ENCODE measurements at places on chromosomes 13 and 19. TPM values are rescaled to one million over a fixed set of nuclear protein-coding genes. Genes with fewer than 3 reads are reported as not detected.

DNA sequence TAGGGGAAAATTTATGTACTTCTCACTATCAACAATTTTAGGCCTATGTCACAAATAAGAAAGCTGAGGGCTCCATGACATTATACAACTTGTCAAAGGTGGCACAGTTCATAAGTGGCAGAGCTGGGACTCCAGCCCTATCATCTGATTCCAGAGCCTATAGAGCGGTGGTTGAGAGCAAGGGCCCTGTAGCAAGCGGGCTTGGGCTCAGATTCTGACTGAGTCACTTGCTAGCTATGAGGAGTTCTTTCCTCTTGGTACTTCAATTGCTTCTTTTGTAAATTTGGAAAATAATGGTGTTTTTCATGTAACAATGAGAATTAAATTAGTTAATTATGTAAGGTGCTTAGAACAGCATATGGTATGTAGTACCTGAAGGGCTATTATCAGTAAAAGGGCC lies 28.7 kb upstream of the FAM216B start:
- H3K27me3 ChIP-seq: peaks cover 2% of the 10 kb centered on the region
- no peaks in the 10 kb centered on the region for H3K36me3 ChIP-seq

Gene ZNF229
- 1.8 TPM for total RNA-seq

- peak overlapping the region; percentile 50 for H3K27ac ChIP-seq
- no peaks in the 10 kb centered on the region for H3K36me3 ChIP-seq
- no peak for DNase-seq
- no peak overlapping the region for H3K4me3 ChIP-seq
- no peaks in the 10 kb centered on the region for H3K27me3 ChIP-seq
Measured at GRCh38 chr13:47120282-47120681, 223.4 kb upstream of the HTR2A start.

GRCh38 chr13:50074843-50075242 lies 59.6 kb downstream of the KCNRG start:
- H3K27me3 ChIP-seq: no peaks in the 10 kb centered on the region
- no peak overlapping the region for H3K4me3 ChIP-seq
- no peak for DNase-seq
- H3K27ac ChIP-seq: no peak overlapping the region

DNA sequence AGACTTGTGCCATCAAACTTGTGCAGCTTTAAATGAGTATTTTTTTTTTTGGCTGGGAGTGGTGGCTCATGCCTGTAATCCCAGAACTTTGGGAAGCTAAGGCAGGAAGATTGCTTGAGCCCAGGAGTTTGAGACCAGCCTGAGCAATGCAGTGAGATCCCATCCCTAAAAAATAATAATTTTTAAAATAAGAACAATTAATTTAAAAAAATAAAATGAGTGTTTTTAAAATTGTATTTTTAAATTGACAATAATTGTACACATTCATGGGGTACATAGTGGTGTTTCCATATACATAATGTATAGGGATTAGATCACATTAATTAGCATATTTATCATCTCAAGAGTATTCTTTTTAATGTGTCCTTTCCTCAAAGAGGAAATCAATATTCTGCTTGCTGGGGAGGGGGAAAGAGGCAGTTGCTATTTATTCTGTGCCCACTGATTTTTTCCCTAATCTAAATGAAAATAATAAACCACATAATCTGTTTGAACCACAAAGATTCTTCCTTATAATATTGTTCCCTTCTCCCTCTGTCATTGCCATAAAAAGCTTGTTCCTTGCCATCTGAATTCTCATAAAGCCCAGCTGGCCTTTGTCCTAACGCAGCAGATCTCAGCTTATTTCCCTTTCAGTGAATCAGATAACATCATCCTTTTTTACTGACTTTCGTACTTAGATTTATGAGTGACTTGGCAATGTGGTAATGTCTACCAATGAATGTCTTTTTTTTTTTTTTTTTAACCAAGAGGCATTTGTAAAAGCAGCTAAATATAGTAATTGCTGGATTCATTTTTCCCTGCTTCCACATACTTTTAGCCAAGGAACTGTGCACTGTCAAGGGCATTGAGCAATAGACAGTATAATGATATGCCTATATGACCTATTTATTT lies 81.8 kb upstream of the RUBCNL start:
- H3K27ac ChIP-seq: no peak overlapping the region
- peaks cover 6% of the 10 kb centered on the region for H3K4me1 ChIP-seq
- H3K36me3 ChIP-seq: no peaks in the 10 kb centered on the region
- no peak for DNase-seq

- H3K27me3 ChIP-seq: no peaks in the 10 kb centered on the region
- H3K27ac ChIP-seq: no peak overlapping the region
- H3K4me3 ChIP-seq: no peak overlapping the region
- no peak for DNase-seq
- no peaks in the 10 kb centered on the region for H3K36me3 ChIP-seq
- H3K4me1 ChIP-seq: peaks cover 11% of the 10 kb centered on the region
Measured at GRCh38 chr13:108437496-108437895, 168.0 kb downstream of the TNFSF13B start.

- H3K27me3 ChIP-seq: peaks cover 41% of the 10 kb centered on the region
- peaks cover 3% of the 10 kb centered on the region for H3K4me1 ChIP-seq
- H3K27ac ChIP-seq: no peak overlapping the region
- no peak overlapping the region for H3K4me3 ChIP-seq
- H3K36me3 ChIP-seq: no peaks in the 10 kb centered on the region
Measured at GRCh38 chr19:43476606-43477005, 11.2 kb upstream of the LYPD3 start.

Gene ZNF415
- total RNA-seq: 9.3 TPM

DNA sequence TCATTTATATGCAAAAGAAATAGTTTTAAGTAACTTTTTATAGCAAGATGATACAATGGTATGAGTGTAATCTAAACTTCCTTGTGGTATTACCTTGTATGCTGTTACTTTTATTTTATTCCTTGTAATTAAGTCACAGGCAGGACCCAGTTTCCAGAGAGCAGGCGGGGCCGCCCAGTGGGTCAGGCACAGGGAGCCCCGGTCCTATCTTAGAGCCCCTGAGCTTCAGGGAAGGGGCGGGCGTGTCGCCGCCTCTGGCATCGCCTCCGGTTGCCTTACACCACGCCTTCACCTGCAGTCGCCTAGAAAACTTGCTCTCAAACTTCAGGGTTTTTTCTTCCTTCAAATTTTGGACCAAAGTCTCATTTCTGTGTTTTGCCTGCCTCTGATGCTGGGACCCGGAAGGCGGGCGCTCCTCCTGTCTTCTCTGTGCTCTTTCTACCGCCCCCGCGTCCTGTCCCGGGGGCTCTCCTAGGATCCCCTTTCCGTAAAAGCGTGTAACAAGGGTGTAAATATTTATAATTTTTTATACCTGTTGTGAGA lies 10.2 kb downstream of the PLPPR3 start:
- H3K4me3 ChIP-seq: no peak overlapping the region
- peak overlapping the region; percentile 45 for H3K27ac ChIP-seq
- no peaks in the 10 kb centered on the region for H3K4me1 ChIP-seq
- DNase-seq: no peak
- peaks cover 46% of the 10 kb centered on the region for H3K36me3 ChIP-seq

DNA sequence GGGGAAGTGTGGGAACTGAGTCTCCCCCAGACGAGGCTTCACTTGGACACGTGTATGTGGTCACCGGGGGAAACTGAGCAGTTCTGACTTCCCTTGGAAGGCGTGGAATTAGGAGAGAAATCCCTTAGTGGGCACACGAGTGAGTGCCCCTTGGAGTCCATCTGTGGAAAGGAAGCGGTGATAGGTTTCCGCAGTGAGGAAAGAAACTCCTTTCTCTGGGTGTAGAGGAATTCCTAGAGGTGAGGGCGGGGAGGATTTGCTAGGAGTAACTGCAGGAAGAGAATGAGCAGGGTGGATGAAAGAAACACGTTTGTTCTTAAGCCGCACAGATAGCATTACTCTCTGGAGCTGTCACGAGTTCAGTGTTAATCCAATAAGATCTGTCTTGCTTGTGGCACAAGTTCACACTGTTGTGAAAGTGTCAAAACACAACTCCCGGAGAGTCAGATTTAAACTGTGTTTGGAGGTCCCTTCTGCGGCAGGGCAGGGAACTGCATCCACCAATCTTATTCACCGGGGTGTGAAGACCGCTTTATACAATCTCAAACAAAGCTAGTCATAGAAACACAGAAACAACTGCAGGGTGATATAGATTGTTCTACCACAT lies 1.2 kb downstream of the KL start:
- peaks cover 80% of the 10 kb centered on the region for H3K27me3 ChIP-seq
- H3K4me3 ChIP-seq: peak overlapping the region; percentile 64
- no peaks in the 10 kb centered on the region for H3K36me3 ChIP-seq
- H3K27ac ChIP-seq: no peak overlapping the region

DNA sequence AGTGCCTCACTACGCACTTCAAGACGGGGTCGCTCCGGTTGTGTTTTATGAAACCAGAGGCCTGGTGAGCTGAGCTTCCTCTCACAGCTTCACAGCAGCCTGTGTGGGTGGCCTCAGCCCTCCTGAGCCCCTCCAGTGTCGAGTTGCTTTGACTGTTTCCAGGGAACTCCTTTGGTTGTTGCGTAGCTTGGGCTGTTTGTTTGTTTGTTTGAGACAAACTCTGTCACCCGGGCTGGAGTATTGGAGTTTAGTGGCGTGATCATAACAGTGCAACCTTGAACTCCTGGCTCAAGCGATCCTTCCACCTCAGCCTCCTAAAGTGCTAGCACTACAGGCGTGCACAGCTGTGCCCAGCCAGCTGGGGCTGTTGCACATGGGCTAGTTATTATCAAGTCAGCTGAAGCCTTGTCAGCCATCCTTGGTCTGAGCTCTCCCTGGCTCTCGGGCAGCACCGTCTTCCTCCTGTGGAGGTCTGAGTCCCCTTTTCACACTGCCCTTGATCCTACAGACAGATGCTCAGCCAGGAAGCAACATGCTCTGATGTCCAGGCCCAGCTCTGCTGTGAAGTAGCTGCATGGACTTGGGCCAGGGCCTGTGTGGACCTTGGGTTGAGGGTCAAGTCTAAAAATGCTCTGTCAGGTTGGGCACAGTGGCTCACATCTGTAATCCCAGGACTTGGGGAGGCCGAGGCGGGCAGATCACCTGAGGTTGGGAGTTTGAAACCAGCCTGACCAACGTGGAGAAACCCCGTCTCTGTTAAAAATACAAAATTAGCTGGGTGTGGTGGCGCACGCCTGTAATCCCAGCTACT lies 10.2 kb downstream of the DOT1L start:
- H3K27ac ChIP-seq: peak overlapping the region; percentile 94
- H3K4me3 ChIP-seq: no peak overlapping the region
- peaks cover 4% of the 10 kb centered on the region for H3K36me3 ChIP-seq
- peaks cover 28% of the 10 kb centered on the region for H3K4me1 ChIP-seq

Gene RNF126
- 68.1 TPM for total RNA-seq

- no peaks in the 10 kb centered on the region for H3K27me3 ChIP-seq
- no peaks in the 10 kb centered on the region for H3K36me3 ChIP-seq
- H3K4me1 ChIP-seq: peaks cover 31% of the 10 kb centered on the region
- no peak overlapping the region for H3K27ac ChIP-seq
Measured at GRCh38 chr13:97567510-97568243, 133.7 kb downstream of the RAP2A start.

DNA sequence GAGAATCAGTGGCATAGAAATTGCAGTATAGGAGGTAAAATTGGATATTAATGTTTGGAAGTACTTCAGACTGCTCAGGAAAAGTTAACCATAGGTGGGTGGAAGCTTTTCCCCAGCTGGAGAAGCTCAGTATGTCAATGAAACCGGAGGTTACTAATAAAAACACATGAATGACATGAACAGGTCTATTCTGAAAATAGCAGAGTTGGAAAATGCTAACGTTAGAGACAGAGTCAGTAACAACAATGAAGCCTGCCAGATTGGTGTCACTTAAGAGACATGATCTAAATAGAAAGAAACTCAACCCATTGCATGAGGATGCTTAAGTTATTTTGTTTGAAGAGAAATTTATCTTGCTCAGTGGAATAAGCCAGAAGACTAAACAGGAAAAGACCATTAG lies 364.5 kb downstream of the DNAJC15 start:
- no peaks in the 10 kb centered on the region for H3K27me3 ChIP-seq
- peaks cover 18% of the 10 kb centered on the region for H3K4me1 ChIP-seq
- H3K27ac ChIP-seq: no peak overlapping the region
- no peaks in the 10 kb centered on the region for H3K36me3 ChIP-seq
- no peak for DNase-seq

DNA sequence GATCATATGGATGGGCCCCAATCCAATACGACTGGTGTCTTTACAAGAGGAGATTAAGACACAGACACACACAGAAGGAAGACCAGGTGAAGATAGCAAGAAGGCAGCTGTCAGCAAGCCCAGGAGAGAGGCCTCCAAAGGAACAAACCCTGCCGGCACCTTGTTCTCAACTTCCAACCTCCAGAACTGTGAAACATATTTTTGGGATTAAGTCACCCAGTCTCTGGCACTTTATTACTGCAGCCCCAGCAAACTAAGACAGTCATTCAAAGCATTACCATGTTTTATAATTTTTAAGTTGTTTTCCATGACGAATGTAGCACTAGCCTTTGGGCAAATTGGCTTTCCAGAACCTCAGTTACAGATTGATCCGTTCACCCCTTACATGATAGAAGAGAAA lies 11.3 kb downstream of the STARD13 start:
- no peak overlapping the region for H3K4me3 ChIP-seq
- H3K27ac ChIP-seq: no peak overlapping the region
- DNase-seq: no peak
- peaks cover 34% of the 10 kb centered on the region for H3K4me1 ChIP-seq
- H3K27me3 ChIP-seq: no peaks in the 10 kb centered on the region
- no peaks in the 10 kb centered on the region for H3K36me3 ChIP-seq

DNA sequence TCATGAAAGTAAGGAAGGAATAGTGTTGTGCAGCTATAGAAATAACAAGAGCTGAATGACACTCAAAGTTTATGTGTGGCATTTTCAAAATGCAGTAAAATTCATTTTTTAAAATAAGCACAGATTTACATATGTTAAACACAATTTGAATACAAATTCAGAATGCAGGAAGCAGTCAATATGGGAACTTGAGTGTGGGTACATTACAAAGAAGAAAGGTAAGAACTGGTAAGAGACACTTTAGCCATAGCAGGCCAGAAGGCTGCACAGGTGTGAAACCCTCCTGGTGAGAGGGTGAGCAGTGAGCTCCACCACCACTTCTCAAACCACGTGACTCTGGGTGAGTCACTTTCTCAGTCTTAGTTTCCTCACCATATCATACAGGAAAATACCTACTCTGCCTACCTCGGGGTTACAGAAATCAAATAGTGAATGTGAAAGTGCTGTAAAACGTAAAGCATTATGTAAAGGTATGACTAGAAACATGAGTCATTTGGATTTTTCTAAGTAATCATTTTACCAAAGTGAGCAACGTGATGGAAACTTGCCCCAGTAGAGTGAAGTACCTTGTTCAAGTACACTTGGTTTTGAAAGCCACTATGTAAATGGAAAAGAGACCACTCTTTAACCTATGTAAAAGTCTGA lies 40.5 kb downstream of the USP12 start:
- no peaks in the 10 kb centered on the region for H3K27me3 ChIP-seq
- H3K36me3 ChIP-seq: peaks cover 7% of the 10 kb centered on the region
- no peak for DNase-seq
- peak overlapping the region; percentile 29 for H3K4me3 ChIP-seq
- peak overlapping the region; percentile 93 for H3K27ac ChIP-seq
- peaks cover 88% of the 10 kb centered on the region for H3K4me1 ChIP-seq
